ENCODE measurements at places on chromosomes 4 and X.
A peak's percentile ranks its signal among the peaks of the same experiment; 100 is the strongest.

DNA sequence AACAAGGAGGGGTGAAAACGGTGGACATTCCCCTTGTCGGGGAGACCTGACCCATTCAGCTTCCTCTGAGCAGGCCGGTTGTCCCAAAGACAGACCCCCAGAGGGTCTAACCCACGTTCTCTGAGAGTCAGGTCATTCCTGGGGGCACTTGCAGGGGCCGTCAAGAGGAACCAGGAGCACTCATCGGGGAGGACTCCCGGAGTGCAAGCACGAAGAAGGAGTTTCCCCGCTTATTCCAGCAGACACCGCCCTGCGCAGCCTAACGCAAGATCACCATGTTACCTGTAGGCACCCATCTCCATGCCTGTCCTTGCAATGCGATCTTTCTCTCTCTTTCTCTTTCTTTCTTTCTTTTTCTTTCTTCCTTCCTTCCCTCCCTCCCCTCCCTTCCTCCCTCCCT is 154.2 kb downstream of the SHOX start:
- DNase-seq = no peak

GRCh38 chrX:39921838-39922237 is 175.9 kb downstream of the BCOR start:
- DNase-seq = no peak

DNA sequence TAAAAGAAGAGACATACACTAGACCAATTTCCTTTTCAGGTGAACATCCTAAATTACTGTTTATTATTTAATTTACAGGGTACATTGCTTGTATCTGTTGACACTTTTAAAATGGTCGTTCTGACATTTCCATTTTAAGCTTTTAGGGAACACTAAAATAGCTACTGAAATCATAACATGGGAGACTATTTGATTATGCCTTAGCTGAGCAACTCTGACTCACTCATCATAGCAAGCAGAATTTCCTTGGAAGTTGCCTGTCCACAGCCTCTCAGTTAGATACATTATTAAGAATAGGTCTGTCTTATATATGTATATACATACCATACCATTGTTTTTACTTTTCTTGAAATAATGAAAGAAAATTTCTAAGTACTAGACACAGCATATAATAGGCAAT is 22.0 kb downstream of the GUCY1B1 start:
- DNase-seq = no peak

- peak; percentile 70 for DNase-seq
Observed at GRCh38 chrX:47611926-47612325, 7.7 kb downstream of the SYN1 start.

DNA sequence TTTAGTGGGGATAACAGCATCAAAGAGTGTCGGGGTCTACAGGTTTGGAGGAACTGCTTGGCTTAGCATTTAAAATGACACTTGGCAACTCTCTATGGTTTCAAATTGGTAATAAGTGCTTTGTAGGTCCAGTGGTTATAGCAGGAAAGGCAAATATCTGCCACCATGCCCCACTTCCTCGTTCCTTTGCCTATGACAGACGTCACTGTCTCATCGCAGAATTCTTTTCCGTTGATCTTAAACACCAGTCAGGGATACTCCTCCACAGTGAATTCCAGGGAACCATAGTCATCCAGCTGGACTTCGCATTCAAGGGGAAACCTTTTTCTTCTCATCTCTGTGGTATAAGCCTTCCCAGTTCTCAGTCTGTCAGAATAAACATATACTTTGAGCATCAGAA is 319.1 kb downstream of the GPAT3 start:
- DNase-seq = no peak

GRCh38 chrX:72117636-72118210 is 14.0 kb downstream of the RTL5 start:
- DNase-seq = no peak

- DNase-seq = no peak
Observed at GRCh38 chr4:145034727-145035211, 63.2 kb downstream of the ANAPC10 start.

- peak; percentile 46 for DNase-seq
Observed at GRCh38 chrX:39308126-39308525, 506.9 kb downstream of the MID1IP1 start.

DNA sequence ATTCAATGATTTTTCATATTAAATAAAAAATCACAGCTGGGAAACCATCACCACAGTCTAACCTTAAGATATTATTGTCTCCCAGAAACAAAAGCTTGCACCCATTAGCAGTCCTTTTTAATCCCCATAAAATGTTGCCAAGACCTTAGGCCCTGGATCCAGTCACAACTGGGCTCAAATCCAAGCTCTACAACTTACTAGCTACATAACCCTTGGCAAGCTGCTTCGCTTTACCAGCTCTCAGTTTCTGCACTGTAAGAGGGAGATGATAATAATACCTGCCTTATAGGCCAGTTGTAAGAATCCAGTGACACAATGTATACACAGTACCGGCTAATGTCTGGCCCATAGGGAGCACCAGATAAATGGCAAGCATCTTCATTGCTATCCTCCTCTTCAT is 400.9 kb upstream of the FGF13 start:
- no peak for DNase-seq

DNA sequence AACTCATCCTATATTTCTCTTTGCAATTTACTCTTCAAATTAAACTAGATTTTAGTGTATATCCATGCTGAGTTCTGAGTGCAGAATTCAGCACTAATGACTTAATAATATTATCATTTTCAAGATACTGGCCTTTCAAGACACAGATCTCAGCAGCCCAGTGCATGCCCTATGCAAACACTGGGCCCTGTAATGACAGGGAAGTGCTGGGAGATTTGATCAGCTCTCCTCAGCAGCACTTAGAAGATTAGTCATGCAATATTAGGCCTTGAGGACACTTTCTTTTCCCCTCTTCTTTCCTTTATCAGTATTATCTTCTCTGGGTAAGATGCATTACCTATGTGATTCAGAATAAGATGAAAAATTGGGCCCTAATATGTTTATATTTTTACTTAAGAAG is 207.1 kb downstream of the PPP3CA start:
- DNase-seq = no peak

All from vagina (tissue), 2 donors.